H9 (cell line): ENCODE measurements at places on chromosomes 16 and 17.
A peak's percentile ranks its signal among the peaks of the same experiment; 100 is the strongest.

DNA sequence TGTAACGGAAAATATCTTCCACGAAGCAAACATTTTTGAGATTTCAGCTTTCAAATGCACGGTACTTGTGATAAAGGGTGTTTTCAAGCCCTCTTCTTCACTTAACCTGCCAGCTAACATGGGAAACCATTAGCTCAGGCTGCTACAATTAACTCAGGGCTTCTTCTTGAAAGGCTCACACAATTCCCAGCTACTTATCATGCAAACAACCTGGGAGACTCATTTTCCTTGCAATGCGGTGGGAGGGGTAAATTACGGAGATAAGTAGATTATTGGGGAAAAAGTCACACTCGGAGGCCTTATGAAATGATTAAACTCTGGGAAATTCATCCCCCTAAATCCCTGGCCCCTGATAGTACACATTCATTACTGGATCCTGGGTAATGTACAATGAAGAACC is 266.4 kb downstream of the STX8 start:
- H3K36me3 ChIP-seq: no peaks in the 10 kb centered on the region
- H3K4me3 ChIP-seq: no peak overlapping the region
- H3K27me3 ChIP-seq: no peaks in the 10 kb centered on the region
- peak overlapping the region; percentile 3 for H3K27ac ChIP-seq

DNA sequence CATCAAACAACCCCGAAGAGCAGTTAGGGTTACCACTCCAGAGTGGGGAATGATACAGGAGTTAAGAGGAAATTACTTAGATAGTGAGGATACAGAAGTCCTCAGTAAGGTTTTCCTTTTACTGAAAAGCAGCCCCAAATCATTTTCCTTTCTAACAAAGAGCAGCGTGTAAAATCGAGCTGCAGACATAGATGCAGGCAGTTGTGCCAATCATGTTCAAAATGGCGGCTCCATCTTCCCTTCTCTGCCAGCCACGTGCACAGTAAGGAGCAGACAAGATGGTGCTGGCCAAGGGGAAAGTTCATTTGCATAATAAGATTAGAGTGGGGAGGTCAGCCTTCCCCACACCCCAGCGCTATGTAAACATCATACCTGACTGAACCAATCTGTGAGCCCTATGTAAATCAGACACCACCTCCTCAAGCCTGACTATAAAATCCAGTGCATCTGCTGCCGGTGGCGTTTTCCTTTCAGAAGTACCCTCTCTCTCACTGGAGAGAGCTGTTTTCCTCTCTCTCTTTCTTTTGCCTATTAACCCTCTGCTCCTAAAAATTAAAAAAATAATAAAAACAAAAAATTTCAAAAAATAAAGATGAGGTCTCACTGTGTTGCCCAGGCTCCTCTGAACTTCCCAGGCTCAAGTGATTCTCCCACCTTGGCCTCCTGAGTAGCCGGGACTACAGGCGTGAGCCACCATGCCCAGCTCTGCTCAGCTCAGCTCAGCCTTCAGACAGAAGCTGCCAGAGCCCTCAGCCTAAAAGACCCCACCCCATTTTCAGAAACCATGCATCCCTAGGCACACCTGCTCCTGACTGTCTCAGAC is 2.6 kb upstream of the SRL start:
- peaks cover 11% of the 10 kb centered on the region for H3K36me3 ChIP-seq
- H3K4me3 ChIP-seq: no peak overlapping the region
- peak; percentile 62 for DNase-seq
- no peaks in the 10 kb centered on the region; the same call in 1 of the 2 replicates for H3K4me1 ChIP-seq

DNA sequence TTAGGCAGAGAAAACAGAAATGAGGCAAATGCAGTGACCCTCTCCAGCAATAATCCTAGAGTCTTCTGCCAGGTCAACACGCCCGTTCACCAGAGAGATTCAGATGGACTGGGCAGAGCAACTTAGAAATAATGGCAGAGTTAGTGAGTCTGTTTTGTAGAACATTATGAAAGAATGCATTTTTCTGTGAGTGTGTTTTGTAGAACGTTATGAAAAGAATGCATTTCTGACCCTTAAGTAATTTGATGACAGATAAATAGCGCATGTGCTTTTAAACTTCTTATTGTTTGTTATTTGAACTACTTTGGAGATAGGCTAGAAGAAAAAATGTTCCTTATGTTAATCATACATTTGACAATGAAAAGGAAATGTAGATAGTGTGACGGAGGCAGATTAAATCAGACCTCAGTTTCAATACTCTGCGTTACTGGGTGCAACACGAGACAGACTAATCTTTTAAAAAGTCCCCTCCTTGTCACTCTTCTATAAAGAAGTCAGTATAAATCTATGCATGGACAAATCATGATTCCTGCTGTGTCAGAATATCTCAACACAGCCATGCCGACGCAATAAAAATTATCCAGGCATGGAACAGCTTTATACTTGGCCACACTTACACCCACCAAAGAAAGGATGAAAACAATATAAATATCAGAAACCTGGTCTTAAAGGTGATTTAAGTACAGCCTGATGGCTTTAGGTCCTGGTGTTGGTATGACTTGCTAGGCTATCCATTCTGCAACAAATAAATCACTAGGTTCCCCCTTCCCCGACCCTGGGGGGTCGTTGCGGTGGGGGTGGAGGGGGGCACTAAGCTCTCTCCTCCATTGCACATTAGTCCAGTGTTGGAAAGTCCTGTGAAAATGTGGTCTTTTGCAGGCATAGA is 47.8 kb downstream of the MARCHF10 start:
- no peak overlapping the region for H3K27ac ChIP-seq
- no peaks in the 10 kb centered on the region for H3K36me3 ChIP-seq
- no peaks in the 10 kb centered on the region; the same call in 1 of the 2 replicates for H3K4me1 ChIP-seq
- H3K27me3 ChIP-seq: no peaks in the 10 kb centered on the region
- no peak overlapping the region for H3K4me3 ChIP-seq

- H3K4me1 ChIP-seq: peaks cover 2% of the 10 kb centered on the region; the same call in 1 of the 2 replicates
- H3K4me3 ChIP-seq: peak overlapping the region; percentile 35; the same call in 1 of the 3 replicates
- no peaks in the 10 kb centered on the region for H3K36me3 ChIP-seq
- DNase-seq: peak; percentile 69
Measured at GRCh38 chr17:29143894-29144293, 36.3 kb downstream of the MYO18A start.

- DNase-seq: no peak
- no peak overlapping the region for H3K27ac ChIP-seq
- peaks cover 21% of the 10 kb centered on the region; the same call in 2 of the 3 replicates for H3K36me3 ChIP-seq
- no peak overlapping the region for H3K4me3 ChIP-seq
- no peaks in the 10 kb centered on the region for H3K27me3 ChIP-seq
Measured at GRCh38 chr16:84069540-84069939, 26.9 kb upstream of the SLC38A8 start.

DNA sequence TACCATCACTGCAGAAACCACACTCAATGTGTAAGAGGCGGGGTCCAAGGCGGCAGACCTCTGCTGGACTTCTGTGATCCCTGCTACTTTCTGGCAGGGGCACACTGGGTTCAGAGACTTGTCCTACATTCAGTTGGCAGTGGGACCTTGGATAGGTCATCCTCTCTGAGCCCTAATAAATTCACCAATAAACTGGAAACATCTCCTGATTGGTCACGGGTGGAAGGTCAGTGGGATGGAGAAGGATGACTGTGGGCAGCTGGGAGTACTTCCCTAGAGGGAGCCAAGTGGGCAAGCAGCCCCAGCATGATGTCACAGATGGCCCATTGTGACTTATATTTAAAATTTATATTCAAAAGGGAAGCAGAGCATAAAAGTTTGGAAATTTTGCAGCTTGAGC is 49.7 kb downstream of the RNF112 start:
- peak overlapping the region; percentile 68; the same call in 2 of the 3 replicates for H3K4me3 ChIP-seq
- H3K27me3 ChIP-seq: no peaks in the 10 kb centered on the region
- peaks cover 25% of the 10 kb centered on the region for H3K4me1 ChIP-seq
- peak; percentile 75 for DNase-seq

- H3K27me3 ChIP-seq: no peaks in the 10 kb centered on the region
- H3K4me3 ChIP-seq: no peak overlapping the region
- H3K36me3 ChIP-seq: peaks cover 25% of the 10 kb centered on the region; the same call in 2 of the 3 replicates
- no peaks in the 10 kb centered on the region for H3K4me1 ChIP-seq
- DNase-seq: no peak
Measured at GRCh38 chr17:76091526-76092286, 11.9 kb downstream of the EXOC7 start.

- H3K27me3 ChIP-seq: no peaks in the 10 kb centered on the region
- H3K36me3 ChIP-seq: no peaks in the 10 kb centered on the region
- no peak overlapping the region for H3K27ac ChIP-seq
- H3K4me1 ChIP-seq: no peaks in the 10 kb centered on the region; the same call in 1 of the 2 replicates
- peak; percentile 91 for DNase-seq
Measured at GRCh38 chr17:82668631-82669099, 20.4 kb upstream of the WDR45B start.

DNA sequence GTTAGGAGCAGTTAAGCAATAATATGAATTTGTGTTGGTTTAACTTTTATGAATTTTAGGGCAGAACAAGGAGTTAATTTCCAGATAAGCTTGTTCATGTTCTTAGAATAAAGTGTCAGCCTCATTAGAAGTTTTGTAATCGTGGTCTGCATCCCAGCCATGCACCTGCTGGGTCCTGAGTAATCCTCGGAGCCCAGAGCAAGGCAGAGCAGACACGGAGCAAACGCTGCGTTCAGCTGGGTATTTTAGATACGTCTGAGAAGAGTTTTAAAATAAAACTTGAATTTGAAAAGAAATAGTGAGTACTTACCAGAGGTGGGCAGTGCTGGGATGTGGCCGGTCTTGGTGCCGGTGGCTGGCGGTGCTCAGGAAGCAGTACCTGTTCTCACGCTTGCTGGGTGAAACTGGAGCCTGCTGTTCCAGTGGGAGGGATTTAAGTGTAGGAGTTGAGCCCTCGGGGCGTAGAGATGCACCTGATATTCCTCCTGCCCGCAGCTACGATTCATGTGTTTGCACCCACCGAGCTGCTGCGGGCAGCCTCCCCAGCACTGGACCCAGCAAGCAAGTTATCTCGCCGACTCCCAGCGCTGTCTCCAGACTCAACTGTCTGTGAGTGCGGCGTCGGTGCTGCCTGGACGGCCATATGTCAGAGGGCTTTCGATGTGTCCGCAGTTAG is at the start of gene ZNF750:
ZNF750 (minus strand) TSS at position 406 of the 676 bp plus-strand sequence. CDS start 7,568 bp downstream, outside the sequence.
- no peaks in the 10 kb centered on the region for H3K27me3 ChIP-seq
- DNase-seq: no peak
- H3K27ac ChIP-seq: no peak within 1 kb of the TSS
- H3K4me3 ChIP-seq: no peak within 1 kb of the TSS
- H3K4me1 ChIP-seq: 0 out of 2 replicates have a peak, but pooled peaks cover 1% of the 10 kb centered on the region
- peaks cover 5% of the 10 kb centered on the region; the same call in 1 of the 2 replicates for H3K36me3 ChIP-seq

DNA sequence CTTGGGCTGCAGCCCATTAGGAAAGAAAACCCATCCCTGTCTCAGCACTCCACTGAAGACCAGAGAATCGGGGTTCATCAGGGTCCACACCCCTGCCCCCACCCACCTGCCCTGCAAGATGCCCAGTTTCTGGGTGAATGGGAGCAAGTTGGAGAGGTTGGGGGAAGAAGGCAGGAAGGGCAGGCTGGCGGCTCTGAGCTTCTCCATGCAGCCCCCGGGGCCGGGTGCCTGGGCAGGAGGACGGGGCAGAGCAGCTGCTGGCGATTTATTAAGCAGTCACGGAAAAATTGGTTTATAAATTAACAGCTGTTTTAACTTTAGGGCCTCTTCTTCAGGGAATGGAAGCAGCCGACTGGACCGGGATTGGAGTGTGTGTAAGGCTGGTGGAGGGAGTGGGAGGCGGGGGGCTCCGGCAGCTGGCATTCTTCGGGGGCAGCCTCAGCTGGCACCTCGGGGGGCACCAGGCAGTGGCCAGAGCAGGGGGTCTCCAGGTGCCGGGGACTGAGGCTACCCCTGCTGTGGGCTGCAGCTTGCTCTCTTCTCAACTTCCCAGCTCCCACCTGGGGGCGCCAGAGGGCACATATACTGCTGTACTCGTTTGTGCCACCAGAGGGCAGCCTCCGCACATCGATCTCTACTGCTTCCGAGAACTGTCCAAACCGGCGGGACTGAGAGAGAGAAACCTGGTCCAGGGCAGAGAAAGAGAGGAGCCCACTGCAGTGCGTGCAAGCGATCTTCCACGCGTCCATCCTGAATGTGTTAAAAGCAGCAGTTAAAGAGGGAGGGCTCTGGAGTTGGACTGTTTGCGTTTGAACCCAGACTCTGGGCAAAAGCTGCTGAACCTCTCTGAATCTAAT is 5.0 kb upstream of the PPP1R1B start:
- no peaks in the 10 kb centered on the region for H3K4me1 ChIP-seq
- peaks cover 20% of the 10 kb centered on the region; the same call in 1 of the 2 replicates for H3K27me3 ChIP-seq
- H3K36me3 ChIP-seq: no peaks in the 10 kb centered on the region
- H3K4me3 ChIP-seq: no peak overlapping the region
- DNase-seq: peak; percentile 94

DNA sequence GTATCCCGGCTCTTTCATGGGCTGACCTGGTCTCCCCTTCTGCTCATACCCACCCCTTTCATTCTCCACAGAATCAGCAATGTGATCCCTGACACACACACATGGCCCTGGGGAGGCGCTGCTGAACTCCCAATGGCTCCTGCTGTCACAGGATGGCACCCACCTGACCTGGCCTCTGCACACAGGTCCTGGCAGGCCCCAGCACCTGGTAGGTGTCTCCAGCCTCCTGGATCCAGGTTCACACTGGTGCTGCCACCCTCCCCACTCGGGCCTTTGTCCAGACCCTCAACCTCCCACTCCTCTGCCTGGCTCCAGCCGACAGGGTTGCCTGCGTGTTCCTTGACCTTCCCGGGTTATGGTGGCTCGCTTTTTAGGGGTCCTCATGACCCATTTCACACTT is 1.3 kb upstream of the CD300C start:
- H3K36me3 ChIP-seq: no peaks in the 10 kb centered on the region
- no peak overlapping the region for H3K4me3 ChIP-seq
- H3K27me3 ChIP-seq: no peaks in the 10 kb centered on the region
- H3K27ac ChIP-seq: no peak overlapping the region

- H3K27ac ChIP-seq: no peak overlapping the region
- H3K4me1 ChIP-seq: no peaks in the 10 kb centered on the region
- H3K27me3 ChIP-seq: no peaks in the 10 kb centered on the region
- H3K4me3 ChIP-seq: no peak overlapping the region
Measured at GRCh38 chr16:82146957-82147356, 23.1 kb downstream of the MPHOSPH6 start.

DNA sequence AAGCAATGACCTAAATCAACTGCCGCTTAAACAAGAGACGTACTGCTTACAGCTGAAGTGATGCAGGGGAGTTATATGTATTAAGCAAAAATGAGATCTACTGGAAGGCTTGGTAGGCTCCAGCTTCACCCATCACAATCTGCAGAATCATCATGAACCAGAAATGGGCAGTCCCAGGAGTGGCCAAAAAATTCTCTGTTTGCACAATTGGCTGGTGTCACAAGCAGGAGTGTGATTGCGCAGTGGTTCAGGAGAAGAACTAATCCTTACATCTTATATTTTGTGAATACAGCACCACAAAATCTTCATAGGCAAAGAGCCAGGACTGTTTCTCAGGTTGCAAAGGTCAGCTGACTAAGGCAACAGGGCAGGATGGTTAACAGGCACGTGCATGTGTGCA is 75.9 kb downstream of the CES1 start:
- H3K4me1 ChIP-seq: no peaks in the 10 kb centered on the region
- peaks cover 21% of the 10 kb centered on the region for H3K36me3 ChIP-seq
- no peak overlapping the region for H3K4me3 ChIP-seq
- H3K27me3 ChIP-seq: peaks cover 7% of the 10 kb centered on the region
- DNase-seq: no peak
